NCI-H1417 (cell line): ENCODE measurements at places on chromosomes 6 and 20.
A peak's percentile ranks its signal among the peaks of the same experiment; 100 is the strongest.

DNA sequence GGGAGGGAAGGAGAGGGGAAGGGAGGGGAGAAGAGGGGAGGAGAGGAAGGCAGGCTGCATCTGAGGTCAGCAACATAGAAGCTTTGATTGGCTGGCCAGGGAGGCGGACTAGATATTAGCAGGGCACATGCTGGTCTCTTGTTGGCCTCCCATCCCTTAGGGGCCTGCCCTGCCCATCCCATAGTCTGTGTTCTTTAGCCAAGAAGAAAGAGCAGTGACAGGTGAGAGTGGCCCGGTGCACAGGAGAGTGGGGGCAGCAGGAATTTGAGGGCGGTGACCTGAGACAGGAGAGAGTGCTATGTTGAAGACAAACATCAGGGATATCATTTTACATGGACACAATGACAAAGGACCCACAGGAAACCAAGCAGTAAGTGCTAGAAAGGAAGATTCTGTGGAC is 413.5 kb downstream of the SYNE1 start:
- peak; percentile 14 for DNase-seq

GRCh38 chr6:17871189-17871519 is 116.3 kb downstream of the KIF13A start:
- no peak for DNase-seq

GRCh38 chr6:133487174-133487573 is 246.0 kb downstream of the EYA4 start:
- no peak for DNase-seq

DNA sequence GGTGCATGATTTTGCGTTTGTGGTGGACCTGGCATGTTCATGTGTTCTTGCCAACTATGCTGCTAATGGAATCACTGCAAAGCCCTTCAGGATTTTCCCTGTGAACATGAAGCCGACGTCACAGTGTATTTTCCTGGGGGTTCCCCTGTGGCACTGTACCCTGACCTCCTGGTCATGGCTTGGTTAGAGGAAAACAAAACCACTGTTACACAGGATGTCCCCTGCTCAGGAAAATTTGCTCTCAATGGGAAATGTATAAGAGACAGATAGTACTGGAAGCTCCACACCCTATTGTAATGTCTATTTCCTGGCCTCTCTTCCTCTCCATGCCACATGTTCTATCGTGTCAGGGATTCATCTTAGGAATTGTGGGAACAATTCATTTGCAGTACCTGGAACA is 19.7 kb downstream of the TSHZ2 start:
- no peak for DNase-seq

GRCh38 chr6:31652925-31653724 is 664 bp upstream of the BAG6 start:
- no peak for DNase-seq

GRCh38 chr6:78910010-78910409 is 42.7 kb downstream of the IRAK1BP1 start:
- DNase-seq: no peak

- no peak for DNase-seq
Observed at GRCh38 chr6:96469312-96469711, 52.3 kb upstream of the UFL1 start.

DNA sequence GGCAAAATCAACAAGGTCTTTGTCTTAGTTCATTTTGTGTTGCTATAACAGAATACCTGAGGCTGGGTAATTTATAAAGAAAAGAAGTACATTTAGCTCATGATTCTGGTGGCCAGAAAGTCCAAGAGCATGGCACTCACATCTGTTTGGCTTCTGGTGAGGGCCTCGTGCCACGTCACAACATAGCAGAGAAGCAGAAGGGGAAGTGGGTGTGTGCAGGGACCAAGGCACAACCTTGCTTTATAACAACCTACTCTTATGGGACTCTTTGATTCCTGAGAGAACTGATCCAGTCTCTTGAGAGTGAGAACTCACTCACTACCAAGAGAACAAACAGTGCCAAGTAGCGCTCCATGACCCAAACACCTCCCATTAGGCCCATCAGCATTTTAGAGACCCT is 25.4 kb downstream of the GABRR2 start:
- no peak for DNase-seq

- no peak for DNase-seq
Observed at GRCh38 chr6:684831-685636, 7.9 kb downstream of the EXOC2 start.

GRCh38 chr20:63233924-63234323 is 1.8 kb upstream of the BIRC7 start:
- DNase-seq: no peak

DNA sequence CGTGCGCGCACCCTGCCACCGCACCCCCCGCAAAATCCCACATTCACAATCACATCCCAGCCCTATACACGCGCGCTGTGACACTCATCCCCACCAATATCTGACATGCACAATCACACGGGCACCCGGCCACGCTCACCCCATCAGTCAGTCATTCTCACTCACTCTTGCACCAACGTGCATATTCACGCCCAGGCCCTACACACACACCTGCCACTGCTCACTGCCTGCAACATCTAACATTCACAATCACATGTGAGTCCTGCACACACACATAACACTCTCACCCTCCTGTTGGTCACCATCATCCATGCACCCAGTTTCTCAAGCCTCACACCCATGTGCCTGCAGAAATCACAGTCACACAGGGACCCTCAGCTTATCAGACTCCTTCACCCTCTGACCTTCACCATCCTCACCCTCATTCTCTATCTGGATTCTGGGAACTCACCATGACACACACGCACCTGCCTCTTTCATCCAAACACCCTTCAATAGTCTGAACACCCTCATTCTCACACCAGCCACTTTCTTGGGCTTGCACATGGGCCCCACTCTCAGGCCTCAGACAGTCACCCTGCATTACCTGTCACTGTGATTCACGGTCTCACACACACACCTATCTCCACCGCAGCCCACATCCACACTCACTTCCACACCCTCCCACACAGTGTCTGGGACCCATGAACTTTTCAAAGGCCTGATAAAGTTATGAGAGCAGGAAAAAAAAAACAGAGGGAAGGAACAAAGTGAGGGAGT is 748 bp upstream of the ATP9A start:
- DNase-seq: peak; percentile 28

DNA sequence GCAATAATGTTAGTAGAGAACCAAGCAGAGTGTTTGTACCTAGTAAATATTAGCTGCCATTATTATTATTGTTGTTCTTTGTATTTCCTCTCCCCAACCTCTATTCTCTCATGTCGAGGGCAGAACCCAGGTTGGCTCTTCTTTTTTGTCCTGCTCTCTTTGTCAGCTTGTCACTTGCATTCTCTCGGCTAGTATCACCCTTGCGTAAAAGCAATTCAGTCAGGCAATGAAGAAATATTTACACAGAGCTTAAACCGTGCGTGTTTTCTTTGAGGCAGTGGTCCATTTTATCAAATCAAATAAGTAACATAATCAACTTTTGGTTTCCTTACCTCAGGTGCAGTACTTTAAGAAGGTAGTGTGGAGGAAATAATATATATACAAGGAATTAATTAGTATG is 83.9 kb downstream of the TULP4 start:
- no peak for DNase-seq

GRCh38 chr6:7236306-7237209 is 76.4 kb downstream of the SSR1 start:
- DNase-seq: peak; percentile 48

DNA sequence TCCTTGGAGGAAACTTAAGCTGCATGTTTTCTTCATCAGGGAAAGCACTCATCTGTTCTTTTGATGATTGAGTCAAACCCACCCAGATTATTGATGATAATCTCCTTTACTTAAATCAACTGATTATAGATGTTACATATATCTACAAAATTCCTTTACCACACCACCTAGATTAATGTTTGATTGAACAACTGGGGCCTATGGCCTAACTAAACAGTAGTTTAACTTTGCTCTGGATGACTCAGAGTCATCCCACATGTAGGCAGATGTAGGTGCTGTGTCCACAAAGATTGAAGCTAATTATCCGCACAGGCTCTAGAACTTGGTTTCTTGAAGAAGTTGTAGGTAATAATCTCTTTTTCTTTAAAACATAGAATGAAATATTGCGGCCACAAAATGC is 42.2 kb downstream of the PKIB start:
- no peak for DNase-seq

GRCh38 chr6:134665029-134665723 is 284.7 kb downstream of the ALDH8A1 start:
- DNase-seq: no peak

DNA sequence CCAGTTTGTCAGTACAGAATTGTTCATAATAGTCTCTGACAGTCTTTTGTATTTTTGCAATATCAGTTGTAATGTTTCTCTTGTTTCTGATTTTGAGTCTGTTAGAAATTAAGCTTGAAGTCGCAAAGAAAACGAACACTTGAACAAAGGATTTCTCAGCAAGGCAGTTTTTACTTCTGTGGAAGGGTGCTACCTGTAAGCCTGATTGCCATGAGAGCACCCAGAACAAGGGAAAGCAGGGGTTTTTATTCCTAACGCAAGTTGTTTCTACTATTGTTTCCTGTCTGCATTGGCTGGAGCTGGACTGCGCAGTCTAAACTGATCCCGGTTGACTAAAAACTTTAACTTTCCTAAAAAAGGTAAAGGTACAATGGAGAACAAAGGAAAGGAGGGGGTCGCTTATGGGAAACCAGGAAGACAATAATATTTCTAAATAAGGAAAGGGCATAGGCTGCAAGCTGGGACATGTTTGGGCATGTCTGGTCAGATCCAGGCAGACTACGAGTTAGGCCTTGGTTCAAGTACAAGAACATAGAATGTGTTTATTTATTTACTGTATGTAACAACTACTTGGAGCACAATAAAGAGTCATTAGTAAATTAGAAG is 28.5 kb downstream of the HLA-B start:
- no peak for DNase-seq

GRCh38 chr20:53426766-53427312 is 166.8 kb downstream of the ZNF217 start:
- DNase-seq: no peak

- peak; percentile 60 for DNase-seq
Observed at GRCh38 chr6:21348504-21349195, 244.9 kb upstream of the SOX4 start.

DNA sequence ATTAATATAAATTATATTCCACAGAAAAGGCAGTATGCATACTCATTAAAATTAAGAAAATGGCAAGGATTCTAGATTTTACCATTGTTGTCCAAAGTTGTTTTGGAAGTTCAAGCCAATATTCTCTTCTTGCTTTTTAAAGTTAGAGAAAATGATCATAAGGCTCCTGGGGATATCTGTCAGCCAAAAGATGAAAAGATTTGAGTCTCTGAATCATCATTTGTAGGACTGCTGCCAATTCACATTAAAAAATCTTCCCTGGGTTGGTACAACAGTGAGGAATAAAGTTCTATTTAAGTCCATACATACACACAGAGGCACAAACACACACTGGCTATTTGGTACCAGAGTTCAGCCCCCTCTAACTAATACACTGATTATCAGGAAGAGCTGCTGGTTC is 620.1 kb downstream of the COL12A1 start:
- DNase-seq: no peak

- no peak for DNase-seq
Observed at GRCh38 chr20:7744411-7744810, 195.8 kb downstream of the HAO1 start.

DNA sequence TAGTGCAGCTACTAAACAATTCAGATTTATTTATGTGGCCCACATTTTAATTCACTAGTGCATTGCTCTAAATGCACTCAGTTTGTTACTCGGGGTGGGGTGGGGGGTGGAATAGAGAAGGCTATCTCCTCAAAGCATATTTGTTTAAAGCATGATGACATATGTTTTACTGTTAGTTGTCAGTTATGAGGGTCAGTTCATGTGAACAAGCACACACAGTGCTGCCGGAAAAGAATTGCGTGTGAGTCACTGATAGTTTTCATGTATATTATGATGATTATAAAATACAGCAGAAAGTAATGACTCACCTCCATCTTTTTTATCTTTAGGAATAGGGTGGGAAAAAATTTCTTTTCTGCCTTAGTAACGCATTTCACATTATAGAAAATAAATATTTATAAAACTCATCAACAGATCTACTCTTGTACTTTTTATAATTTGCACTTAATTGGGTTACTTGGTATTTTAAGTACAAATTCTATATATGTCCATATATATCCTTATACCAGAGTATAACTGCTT is 42.2 kb upstream of the STXBP5 start:
- DNase-seq: peak; percentile 34

DNA sequence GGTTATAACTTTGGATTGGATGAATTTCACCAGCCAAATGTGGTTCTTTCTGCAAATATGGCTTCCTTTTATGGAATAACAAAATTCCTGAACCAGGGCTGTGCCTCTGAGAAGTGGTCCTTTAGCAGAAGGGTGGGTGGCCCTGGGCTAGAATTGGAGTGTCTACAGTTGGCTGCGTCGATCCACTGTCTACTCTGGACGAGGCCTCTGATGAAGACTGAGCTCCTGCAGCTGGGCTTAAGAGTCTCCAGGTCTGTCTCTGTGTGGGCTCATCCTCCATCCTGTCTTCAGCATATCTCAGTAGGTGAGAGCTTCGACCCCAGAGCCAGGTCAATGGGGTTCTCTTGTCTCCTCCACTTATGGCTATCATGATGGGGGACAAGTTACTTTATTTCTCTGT is 166.3 kb upstream of the PMEPA1 start:
- no peak for DNase-seq

GRCh38 chr6:71490876-71491275 is 202.3 kb downstream of the OGFRL1 start:
- DNase-seq: no peak

DNA sequence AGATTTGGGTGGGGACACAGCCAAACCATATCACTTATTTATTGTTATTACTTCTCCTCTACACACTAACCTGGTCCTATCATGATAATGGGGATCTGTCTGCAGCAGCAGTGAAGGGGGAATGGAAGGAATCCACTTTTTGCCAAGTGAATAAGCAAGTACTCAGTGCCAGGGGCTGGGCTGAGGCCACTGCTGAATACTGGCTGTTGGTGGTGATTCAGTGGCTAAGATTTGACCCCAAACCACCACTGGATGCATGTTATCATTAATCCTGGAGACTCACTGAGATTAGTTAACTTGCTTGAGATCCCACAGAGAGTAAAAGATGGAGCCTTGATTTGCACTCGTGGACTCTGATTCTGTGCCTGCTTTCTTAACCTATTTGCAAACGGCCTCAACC is 127.7 kb downstream of the TSHZ2 start:
- DNase-seq: no peak

DNA sequence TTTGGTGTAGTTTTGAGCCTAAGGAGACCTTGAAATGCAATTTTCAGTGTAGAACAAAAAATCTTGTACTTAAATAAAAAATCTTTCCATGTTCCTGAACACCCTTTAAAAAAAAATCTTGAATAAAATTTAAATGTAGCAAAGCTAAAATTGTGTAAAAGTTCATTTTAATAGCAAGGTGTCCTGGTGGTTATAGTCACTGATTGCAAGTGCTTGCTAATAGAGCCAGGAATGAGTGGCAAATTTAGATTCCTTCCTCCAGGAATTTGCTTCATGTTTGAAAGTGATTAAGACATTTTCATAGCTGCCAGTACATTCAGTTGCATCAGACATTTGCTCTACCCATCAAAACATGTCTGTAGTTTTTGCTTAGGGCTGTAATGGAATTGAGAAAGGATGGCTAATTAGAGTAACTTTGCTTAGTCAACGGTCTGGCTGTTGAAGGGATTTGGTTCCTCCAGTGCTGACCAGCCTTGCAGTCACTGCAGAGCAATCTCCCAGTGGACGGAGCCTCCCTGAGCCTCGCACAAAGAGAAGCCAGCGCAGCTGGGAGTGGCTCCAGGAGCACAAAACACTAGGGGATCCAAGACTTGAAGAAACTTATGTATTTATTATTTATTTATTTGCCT is 36.5 kb downstream of the AKAP12 start:
- DNase-seq: no peak

GRCh38 chr6:164700497-164700896 is 608.9 kb downstream of the C6orf118 start:
- no peak for DNase-seq
